ENCODE measurements at places on chromosomes 2 and 18.

DNA sequence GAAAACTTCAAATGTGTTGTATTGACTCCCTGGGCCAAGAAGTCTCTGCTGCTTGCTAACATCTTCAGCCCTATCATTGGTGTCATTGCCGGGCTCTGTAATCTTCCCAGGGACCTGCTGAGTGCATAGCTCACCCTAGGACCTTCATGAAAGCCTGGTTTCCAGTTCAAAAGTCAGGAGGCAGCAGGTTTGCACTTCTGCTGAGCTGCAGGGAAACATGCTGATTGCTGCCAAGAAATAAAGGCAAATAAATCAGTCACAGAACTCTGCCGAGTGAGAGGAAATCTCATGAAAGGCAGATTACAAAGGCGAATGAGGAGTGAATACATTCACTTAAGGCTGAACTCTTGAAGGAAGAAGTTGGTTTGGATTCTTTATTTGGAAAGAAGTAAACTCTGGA is 1947.6 kb upstream of the CELF4 start:
- DNase-seq = no peak

GRCh38 chr18:12246849-12247808 is 7.0 kb upstream of the CIDEA start:
- no peak for DNase-seq

GRCh38 chr2:190678444-190679162 is 29.7 kb downstream of the NAB1 start:
- peak; percentile 6 for DNase-seq

GRCh38 chr2:25377822-25378421 is 36.2 kb upstream of the DNMT3A start:
- DNase-seq = no peak

GRCh38 chr2:98460573-98461497 is 16.2 kb downstream of the INPP4A start:
- no peak for DNase-seq

GRCh38 chr2:133790711-133791110 is 222.4 kb upstream of the NCKAP5 start:
- no peak for DNase-seq

- DNase-seq = no peak
Observed at GRCh38 chr2:150355440-150355839, 132.0 kb downstream of the RND3 start.
